ENCODE measurements at places on chromosomes 6 and 20.

GRCh38 chr20:53981752-53982437, 88.5 kb downstream of the BCAS1 start:
- DNase-seq = no peak

DNA sequence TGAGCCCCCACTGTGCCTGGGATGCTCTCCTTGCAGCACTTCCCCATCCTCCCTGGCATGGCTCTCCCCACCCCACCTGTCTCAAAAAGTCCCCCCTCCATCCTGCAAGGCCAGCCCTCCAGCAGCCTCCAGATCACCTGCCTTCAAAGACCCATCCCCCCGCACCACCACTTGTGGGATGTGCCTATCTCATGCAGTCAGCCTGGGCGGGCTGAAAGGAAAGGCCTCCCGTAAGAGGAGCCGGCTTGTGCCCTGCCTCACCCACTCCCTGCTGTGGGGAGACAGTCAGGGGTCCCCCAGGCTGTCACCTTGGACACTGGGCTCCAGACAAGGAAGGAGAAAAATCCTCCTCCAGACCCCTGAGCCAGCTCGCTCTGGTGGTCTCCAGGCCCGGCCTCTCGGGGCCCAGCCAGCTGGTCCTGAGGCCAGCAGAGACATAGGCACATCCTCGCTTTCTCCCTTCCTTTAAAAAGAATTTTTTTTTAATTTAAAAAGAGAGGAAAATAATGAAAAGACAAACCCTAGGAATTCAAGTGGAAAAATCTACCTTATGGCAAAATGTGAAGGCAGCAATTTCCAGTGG, 77.3 kb downstream of the GRM4 start:
- DNase-seq = no peak

GRCh38 chr6:138576313-138576712, 77.0 kb upstream of the NHSL1 start:
- DNase-seq = no peak

DNA sequence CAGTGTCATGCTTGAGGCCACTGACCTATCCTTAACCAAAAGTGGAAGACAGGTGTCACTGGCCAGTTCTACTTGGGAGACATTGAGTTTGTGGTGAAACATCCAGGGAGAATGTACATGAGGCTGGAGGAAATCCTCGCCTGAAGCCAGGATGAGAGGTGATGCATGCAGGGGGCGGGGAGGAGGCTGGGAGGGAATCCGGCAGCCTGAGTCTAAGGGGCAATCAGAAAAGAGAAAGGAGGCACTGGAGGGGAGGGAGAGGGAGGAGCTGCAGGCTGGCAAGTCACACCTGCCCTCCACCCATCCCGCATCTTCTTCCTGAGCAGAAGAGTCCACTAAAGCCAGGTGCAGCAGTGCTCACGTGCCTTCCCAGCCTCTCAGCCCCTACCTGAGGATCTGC, 14.9 kb upstream of the DDO start:
- DNase-seq = no peak

DNA sequence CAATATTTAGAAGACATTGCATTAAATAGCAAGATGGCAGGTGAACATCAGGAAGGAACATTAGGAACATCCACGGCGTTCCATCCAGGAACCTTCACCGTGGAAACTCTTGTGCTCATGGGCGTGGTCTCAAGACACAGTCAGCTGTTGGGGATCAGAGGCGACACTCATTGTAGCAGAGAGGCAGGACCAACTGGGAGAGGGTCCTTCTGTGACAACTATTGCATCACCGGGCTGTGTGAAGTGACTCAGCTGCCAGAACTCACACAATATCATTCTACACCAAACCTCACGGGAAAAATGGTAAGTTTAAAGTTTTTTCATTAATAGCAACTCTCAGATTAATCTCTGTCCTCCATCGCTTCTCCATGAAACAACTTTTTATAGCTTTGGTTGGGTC, 334.8 kb upstream of the SULF2 start:
- DNase-seq = peak; percentile 44

DNA sequence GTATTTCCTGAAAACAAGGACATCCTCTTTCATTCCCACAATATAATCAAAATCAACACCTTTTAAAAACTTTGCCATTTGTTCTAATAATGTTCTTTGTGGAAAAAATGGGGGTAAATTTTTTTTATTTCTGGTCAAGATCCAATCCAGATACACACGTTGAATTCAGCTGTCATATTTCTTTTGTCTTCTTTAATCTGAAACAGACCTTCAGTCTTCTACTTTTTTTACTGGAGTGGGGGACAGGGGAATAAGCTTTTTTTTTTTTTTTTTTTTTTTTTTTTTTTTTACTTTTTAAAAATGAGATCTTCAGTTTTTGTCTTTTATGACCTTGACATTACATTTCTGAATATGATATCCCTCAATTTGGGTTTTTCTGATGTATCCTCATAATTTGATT, 69.1 kb downstream of the SCAND1 start:
- no peak for DNase-seq

DNA sequence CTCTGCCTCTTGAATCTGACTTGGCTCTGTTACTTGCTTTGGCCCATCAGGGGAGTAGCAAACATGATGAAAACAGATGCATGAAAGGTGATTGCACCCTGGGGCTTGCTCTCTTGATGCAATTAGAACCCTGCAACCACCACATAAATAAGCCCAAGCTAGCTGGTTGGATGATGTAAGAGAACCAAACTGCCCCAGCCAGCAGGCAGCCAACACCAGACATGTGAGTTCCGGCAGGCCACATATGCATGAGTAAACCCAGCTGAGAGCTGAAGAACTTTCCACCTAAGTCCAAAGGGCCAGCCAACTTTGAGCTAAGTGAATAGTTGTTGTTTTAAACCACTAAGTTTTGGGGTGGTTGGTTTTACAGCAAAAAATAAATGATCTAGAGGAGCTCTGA, 268.4 kb downstream of the FARS2 start:
- DNase-seq = no peak

DNA sequence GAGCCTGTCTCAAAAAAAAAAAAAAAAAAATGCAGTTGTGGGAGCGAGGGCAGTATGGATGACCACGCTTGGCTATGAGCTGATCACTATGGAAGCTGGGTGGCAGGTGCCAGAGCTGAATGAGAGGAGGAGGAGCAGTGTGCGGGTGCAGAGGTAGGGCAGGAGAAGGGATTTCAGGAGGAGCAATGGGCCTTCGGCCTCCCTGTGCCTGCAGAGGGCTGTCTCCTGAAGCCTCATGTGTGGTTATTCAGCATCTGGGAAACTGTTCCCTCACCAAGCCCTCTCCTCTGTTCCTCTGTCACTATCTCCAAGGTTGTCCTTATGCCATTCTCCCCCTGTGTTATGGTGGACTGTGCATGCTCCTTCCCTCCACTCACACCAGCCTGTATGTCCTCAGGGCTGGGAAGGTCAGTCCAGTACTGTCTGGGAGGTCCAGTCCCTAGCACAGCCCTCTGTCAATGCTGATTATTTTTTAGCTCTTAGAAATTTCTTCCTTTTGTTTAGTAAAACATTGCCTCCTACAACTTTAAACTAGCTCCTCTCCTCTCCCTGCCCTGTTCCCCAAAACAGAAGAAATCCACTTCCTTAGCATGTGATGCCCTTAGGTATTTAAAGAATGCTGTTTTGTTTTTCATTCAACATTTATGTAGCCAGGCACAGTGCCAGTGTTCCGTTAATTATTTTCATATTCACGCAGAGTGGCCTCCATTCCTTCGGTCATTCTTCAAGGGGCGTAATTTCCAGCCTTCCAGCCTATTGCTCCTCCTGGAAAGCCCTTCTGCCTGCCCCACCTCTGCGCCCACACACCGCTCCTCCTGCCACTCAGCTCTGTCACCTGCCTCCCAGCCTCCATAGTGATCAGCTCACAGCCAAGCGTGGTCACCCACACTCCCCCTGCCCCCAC, 48.9 kb downstream of the CNBD2 start:
- DNase-seq = peak; percentile 84

DNA sequence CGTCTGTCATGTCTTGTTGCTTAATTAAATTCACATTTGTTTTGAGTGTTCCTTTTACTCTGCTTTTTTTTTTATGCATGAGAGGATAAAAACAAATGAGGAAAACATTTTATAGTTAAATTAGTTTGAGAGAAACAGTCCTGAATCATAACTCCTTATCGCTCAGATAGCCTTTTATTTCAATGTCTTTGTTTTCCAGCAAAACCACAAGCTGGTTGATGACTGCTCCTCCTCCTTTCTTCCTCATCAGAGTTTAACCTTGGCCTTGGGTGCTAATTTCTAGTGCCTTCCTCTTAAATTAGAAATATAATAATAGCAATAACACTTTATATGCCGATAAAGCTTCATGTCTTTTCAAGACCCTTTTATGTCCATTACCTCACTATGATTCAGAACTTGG, 3.1 kb downstream of the NOX3 start:
- DNase-seq = no peak

- no peak for DNase-seq
These were observed 550.0 kb downstream of the PHF3 start for GRCh38 chr6:64185621-64186020.

- DNase-seq = no peak
These were observed 215.9 kb downstream of the ATXN1 start for GRCh38 chr6:16545382-16545781.

- DNase-seq = no peak
These were observed 186.1 kb downstream of the ADAT2 start for GRCh38 chr6:143264379-143264778.

DNA sequence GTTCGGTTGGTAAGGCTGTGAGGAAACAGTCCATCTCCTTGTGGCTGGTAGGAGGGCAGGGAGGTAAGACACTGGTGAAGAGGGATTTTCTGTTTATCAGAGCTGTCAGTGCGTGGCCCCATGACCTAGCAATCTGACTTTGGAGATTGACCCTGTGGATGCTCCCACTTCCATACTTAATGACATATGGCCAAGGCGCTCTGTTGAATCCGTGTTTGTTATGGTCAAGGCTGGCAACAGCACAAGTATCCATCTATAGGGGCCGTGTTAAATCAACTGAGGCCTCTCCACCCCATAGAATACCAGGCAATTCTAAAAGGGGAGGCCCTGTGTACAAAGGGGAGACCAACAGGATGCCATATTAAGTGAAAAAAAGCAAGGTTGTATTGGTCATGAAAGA, 25.6 kb upstream of the FOXC1 start:
- no peak for DNase-seq

DNA sequence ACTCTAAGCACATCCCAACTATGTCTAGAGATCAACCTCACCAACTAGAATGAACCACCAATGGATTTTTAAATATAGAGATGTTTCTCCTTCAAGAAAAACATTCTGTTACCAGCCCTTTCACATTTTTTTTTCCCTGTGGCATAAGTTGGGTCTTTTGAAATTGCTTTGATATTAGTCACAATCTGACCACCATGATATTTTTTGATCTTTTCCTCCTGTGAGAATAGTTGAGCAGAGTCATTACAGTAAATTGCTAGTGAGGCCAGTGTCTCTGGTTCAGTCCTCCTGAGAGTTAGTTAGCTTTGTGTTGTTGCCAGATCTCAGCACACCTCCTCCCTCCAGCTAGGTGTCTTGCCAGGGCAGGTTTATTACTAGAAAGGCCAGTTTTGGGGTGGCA, 79.7 kb upstream of the MYLIP start:
- DNase-seq = peak; percentile 78

- no peak for DNase-seq
These were observed 18.5 kb upstream of the SLC22A2 start for GRCh38 chr6:160277144-160277543.

GRCh38 chr20:14498772-14499171, 161.4 kb upstream of the FLRT3 start:
- no peak for DNase-seq

DNA sequence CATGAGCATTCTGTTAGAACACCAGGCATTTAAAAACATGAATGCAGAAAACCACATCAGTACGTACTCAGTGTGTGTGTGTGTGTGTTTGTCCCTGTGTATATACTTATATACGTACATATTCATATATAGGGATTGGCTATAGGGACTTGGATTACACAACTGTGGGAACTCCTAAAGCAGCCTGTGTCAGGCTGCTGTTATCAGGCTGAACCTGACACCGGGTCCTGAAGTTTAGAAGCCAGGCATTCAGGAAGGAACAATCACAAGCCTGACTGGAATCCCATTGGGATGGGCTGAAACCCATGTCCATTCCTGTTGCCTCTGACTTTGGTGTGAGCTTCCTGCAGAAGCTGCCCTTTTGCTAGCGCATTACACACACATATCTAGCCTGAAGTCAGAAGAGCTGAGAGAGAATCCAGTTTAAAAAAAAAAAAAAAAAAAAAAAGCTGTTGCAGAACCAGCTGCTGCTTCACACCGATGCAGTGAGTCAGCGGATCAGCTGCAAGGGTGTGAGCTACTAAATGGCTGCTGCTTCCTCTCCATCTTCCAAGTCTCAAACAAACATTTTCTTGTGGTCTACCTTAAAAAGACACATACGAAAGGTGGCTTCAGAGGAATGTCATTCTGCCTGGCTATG, 348.1 kb downstream of the THBS2 start:
- DNase-seq = no peak

DNA sequence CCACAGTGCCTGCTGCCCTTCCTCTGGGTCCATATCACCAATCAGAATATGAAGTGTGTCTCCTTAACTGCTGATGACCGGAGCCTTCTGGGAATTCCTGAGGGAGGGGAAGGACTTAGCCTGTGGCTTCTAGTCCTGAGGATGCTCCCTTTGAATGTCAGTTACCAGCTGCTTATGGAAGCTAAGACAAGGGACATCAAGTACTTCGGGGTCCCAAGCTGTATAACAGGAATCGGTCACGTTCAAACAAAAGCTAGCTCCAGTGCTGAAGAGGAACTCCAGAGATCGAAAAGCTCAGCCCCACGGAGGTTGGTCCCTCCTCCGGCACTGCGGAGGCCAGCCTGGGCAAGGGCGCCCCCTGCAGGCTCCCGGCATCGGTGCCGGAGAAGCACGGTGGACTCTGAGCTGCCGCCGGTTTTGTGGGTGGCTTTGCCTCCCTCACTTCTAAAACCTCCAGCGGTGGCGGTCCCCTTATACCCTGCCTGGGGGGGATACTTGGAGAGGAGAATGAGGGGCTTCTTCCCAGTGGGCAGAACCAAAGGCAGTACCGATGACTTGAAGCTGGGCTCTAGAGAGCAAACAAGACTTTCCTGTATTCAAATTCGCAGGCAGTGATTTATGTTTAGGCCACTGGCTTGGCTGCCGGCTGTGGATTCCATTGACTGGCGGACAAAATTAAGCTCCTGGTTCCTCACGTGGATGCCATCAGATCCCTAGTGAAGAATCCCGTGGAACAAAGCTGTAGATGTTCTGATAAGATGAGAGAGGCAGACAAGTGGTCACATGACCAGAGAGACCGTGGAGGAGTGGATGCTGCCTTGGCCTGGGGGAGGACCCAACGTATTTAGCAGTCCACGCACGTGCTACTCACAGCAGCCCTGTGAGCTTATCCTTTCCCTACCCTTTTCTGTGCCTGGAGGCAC, 16.2 kb upstream of the UBR2 start:
- peak; percentile 78 for DNase-seq
